ENCODE measurements at places on chromosomes 7 and 10.

DNA sequence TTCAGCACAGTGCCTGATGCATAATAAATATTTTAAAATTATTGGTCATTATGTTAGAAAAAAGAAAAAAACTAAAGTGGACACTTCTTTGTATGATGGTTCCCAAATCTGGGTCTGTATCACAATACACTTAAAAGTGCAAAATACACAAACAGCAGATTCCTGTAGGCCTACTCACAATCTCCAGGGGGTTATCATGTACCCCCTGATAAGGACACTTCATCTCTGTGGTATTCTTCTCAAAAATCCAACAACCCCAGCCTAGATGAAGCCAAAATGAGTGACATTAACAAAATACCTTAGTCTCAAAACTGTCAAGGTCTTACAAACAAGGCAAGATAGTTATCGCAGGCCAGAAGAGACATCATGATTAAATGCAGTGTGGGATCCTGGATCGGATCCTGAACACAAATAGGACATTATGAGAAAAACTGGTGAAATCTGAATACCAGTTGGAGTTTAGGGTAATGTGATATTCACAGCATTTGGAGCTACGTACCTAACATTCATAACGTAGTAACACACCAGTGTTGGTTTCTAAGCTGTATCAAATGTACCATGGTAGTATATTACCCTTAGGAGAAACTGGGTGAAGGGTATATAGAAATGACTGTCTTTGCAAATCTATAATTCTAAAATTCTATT is 45.2 kb downstream of the NSUN6 start:
- DNase-seq: no peak

DNA sequence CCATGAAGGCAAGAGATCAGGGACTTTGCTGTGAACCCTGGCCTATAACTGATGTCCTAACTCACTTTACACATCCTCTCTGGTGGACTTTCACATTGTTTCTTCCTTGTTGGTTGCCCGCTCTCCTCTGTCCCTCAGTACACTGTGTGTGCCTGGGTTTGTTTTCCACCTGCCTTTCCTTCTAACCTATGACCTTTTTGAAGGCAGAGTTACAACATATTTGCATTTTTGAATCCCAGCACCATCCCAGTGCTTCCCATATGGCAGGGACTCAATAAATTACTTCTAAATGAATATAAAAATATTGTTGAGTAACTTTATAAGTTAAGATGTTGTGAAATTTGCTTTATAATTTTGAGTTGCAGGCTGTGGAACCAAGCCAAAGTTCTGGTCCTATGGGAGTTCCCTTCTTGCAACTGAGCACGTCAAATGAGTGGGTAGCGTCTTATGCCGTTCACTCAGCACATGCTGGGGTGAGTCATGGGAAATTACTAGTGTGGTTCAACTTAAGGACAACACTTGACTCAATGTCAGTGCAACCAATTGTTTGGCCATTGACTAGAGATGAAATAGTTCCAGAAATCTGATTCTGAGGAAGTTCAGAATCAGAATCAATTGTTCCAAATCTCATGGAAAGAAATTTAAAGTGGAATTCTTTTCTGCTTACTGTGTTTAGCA is 250.9 kb downstream of the TWIST1 start:
- DNase-seq: no peak

DNA sequence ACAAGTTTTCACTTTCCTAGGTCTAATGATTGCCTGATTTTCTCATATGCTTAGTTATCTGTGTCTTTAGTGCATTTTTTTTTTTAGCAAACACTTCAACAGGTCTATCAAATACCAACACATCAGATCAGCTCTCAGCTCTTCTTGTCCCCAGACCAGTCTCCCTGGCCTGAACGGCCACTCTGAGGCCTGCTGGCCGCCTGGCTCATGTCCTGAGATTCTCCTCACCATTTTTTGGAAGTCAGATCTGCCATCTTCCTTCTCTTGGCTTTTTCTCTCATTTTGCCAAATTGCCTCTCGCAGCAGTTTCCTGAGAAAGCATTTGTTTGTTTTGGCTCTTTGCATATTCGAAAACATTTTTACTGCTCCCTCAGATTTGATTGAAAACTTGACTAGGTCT is 29.3 kb downstream of the PPP2R2D start:
- no peak for DNase-seq

- DNase-seq: no peak
These were observed 926.5 kb upstream of the GHITM start for GRCh38 chr10:83212632-83213334.

DNA sequence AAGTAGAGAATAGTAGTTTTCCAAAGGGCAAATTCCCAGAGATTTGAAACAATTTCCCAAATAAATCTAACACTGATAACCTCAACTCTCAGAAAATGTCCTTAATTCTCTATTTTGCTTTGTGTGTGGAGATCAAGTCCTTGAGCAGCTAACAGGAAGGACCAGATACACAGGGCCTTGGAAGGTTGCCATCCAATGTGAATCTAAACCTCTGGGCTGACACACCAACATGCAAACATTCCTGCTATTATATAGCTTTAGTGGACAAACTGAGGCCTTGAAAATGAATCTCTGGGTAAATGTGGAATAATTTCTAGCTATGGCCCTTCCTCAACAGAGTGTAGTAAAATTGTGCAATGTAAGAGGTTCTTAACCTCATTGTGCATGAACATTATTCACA is 44.1 kb upstream of the PARD3 start:
- DNase-seq: no peak

DNA sequence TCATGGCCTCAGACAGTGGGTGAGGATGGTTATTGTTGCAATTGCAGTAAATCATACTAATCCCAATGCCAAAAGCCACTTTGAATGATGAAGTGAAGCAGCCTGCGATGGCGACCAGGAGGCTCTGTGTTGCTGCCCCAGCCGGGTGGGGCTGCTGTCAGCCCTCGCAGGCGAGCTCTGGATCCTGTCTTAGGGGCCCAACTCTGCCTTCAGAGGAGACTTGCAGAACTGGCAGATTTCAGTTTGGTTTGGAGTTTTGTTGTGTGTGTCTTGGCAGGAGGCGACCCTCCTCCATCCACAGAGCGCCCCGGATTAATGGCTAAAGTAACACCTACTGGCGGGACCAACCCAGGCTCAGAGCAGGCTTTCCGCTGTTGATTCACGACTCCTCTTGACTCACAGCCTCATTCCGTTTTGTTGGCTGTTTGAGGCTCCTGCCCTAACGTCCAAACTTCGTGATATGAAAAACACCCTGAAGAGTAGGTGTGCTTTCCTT is 67.9 kb upstream of the BMPER start:
- DNase-seq: no peak

- DNase-seq: no peak
These were observed 18.7 kb upstream of the PCBD1 start for GRCh38 chr10:70906953-70907636.

Measured in stimulated activated CD4-positive, alpha-beta T cell treated with anti-CD3 and anti-CD28 coated beads, TNF-alpha, amount 100 ng/mL, for 48 hours (primary cell).